ENCODE measurements at places on chromosomes 2 and 18.

DNA sequence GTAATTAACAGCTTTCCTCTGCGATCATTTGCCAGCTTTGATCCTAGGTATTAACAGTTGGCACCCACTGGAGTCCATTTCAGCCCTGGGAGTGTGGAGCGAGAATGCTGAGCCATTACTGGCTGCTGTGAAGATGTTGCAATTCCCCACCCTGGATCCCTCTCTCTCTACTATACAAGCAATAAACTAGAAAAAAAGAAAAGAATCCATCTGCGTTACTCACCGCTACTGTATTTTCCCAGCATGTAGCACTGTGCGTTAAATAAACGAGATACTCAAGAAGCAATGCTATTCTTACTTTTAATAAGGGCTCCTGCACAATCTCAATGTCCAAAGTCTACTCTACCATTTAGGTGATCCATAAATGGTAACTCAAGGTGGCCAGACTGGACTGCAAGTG is 8.5 kb downstream of the RTTN start:
- no peak for DNase-seq

DNA sequence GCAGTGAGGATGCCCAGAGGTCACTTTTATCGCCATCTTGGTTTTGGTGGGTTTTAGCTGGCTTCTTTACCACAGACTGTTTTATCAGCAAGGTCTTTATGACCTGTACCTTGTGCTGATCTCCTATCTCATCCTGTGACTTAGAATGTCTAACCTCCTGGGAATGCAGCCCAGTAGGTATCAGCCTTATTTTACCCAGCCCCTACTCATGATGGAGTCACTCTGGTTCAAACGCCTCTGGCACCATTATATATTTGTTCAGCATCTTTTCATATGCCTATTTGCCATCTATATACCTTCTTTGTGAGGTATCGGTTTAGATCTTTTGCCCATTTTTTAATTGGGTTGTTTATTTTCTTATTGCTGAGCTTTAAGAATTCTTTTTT is 7.2 kb upstream of the CCNT2 start:
- no peak for DNase-seq

GRCh38 chr2:104597942-104598341 is 256.0 kb upstream of the POU3F3 start:
- no peak for DNase-seq

DNA sequence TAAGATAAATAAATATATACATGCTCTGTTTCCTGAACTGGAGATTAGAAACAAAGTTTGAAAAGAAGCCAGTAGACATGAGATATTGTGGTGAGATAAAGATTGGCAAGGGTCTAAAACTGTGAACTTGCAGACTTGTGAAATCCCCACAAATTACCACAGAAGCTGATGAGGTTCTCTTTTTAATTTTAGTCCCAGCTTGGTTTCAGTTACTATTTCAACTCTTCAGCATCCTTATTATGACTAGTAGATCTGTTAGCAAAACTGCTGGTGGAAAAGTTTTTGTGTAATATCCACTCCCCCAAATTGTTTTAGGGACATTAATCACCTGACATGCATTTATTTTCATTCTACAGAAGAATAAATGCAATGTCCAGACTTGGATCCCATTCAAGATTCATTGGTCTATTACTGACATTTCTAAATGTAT is 20.8 kb downstream of the RASGRP3 start:
- no peak for DNase-seq

DNA sequence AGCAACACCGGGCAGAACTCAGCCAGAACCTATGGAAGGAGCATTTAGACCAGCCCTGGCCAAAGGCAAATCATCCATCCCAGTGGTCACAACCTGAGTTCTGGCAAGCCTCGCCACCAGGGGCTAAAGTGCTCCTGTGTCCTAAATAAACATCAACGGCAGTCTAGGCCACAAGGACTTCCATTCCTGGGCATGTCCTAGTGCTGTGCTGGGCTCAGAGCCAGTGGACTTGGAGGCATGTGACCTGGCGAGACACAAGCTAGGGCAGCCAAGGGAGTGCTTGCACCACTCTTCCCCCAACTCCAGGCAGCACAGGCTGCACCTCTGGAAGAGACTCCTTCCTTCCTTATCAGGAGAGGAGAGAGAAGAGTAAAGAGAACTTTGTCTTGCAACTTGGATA is 69.0 kb downstream of the ST6GAL2 start:
- no peak for DNase-seq

- no peak for DNase-seq
Measured at GRCh38 chr2:103179798-103180197, 418.0 kb downstream of the TMEM182 start.

GRCh38 chr18:73509460-73509859 is 638.2 kb downstream of the FBXO15 start:
- no peak for DNase-seq

Data from activated CD4-positive, CD25-positive, alpha-beta regulatory T cell (primary cell).